ENCODE measurements at places on chromosomes 2 and 18.
A peak's percentile ranks its signal among the peaks of the same experiment; 100 is the strongest.

- H3K36me3 ChIP-seq, result no peaks in the 10 kb centered on the region
- H3K4me3 ChIP-seq, result no peak overlapping the region
- H3K4me1 ChIP-seq, result no peaks in the 10 kb centered on the region
- DNase-seq, result no peak
Observed at GRCh38 chr18:5376986-5377385, 81.5 kb upstream of the ZBTB14 start.

DNA sequence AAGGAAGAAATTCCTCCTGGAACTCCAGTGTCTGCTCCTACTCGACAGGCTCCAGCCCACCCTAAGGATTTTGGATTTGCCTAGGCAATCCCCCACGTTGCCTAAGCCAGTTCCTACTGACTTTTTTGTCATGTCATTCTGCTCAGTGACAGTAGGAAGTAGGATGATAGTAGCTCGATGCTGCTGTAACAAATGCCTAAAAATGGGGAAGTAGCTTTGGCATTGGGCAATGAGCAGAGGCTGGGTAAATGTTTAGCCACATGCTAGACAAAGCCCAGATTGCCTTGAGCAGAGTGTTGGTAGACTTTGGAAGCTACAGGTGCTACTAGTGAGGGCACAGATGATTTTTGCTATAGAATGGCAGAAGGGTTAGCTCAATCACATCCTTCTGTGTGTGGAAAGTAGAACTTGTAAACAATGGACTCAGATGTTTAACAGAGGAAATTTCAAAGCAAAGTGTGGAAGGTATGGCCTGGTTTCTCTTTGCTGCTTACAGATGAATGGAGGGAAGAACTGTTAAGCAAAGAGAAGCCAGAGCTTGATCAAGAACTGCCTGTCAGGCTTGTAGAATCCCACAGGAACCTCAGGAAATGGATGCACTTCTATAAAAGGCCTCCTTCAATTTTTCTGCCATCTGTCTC, 154.8 kb downstream of the RNF144A start:
- no peaks in the 10 kb centered on the region for H3K4me1 ChIP-seq
- H3K27me3 ChIP-seq, result no peaks in the 10 kb centered on the region

GRCh38 chr2:147679955-147680531, 164.8 kb upstream of the ACVR2A start:
- H3K27me3 ChIP-seq, result no peaks in the 10 kb centered on the region
- H3K4me3 ChIP-seq, result no peak overlapping the region
- no peak overlapping the region for H3K27ac ChIP-seq

DNA sequence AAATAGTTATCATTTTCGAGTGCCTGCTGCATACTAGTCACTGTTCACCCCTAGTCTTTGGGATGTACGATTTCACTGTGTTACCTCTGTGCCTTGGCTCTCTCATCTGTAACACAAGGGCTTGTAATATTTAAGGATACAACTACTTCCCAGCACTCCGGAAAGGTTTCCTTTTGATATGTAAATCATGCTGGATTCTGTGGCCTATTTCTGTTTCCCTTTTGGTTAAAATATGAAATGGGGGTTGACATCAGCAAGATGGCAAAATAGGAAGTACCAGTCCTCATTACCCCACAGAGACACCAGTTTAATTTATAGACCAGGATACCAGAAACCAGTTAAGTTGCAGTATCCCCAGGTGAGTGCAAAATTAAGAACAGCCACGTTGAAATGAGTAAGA, 23.5 kb downstream of the PSMG2 start:
- no peaks in the 10 kb centered on the region for H3K4me1 ChIP-seq
- H3K27ac ChIP-seq, result no peak overlapping the region
- H3K36me3 ChIP-seq, result 0 out of 2 replicates have a peak, but pooled peaks cover under 1% of the 10 kb centered on the region
- DNase-seq, result no peak

- peak overlapping the region; percentile 91 for H3K4me3 ChIP-seq
- no peaks in the 10 kb centered on the region for H3K36me3 ChIP-seq
- peak overlapping the region; percentile 94 for H3K27ac ChIP-seq
- H3K4me1 ChIP-seq, result peaks cover 5% of the 10 kb centered on the region
- no peaks in the 10 kb centered on the region for H3K27me3 ChIP-seq
Observed at GRCh38 chr2:26033270-26033817, 540 bp upstream of the RAB10 start.

GRCh38 chr2:1824202-1824905, 80.0 kb upstream of the PXDN start:
- no peak overlapping the region for H3K27ac ChIP-seq
- no peak overlapping the region for H3K4me3 ChIP-seq
- DNase-seq, result no peak
- no peaks in the 10 kb centered on the region for H3K27me3 ChIP-seq
- H3K4me1 ChIP-seq, result no peaks in the 10 kb centered on the region

DNA sequence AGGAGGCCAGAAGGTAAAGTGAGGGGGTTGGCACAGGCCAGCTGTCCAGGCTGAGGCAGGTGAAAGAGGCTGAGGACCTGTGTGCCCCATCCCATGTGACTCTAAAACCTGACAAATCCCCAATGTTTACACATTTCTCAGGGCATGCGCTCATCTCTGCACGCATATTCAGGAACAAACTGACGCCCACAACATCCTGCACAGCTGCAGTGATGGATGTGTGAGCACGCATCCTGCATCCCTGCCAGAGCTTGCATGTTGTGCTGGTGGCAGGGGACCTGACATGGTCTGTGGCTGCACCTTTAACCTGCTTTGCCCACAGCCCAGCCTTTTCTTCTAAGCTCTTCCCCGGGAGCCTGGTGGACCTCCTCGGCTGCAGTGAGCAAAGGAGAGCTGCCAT, 83.1 kb downstream of the FBXO15 start:
- no peak overlapping the region for H3K4me3 ChIP-seq
- DNase-seq, result no peak
- H3K4me1 ChIP-seq, result no peaks in the 10 kb centered on the region
- H3K27me3 ChIP-seq, result no peaks in the 10 kb centered on the region
- H3K36me3 ChIP-seq, result no peaks in the 10 kb centered on the region

DNA sequence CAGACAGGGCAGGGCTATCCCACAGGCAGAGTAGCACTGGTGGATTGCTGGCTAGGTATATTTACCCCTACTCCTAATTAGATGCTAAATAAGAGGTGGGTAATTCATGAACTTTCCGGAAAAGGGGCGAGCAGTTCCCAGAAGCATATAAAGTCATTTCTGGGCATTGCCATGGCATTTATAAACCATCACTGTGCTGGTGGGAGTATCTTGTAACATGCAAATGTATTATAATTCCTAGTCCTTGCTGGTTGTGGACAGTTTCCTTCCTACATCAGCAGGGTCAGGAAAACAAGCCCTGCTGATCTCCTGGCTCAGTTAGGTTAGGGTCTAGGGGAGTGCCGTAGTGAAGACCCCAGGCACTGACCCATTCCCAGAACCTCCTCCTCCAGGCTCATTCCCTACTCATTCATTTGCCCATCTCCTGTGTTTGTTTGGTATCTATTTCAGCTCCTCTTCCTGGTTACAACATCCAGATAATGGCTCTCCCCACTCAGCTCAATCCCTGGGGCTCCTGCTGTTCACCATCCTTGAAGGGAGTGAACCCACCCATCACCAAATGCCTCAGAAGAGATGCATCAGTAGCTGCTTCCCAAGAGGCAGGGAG, 282.7 kb downstream of the SRBD1 start:
- DNase-seq, result no peak
- H3K4me3 ChIP-seq, result no peak overlapping the region
- no peaks in the 10 kb centered on the region for H3K4me1 ChIP-seq

DNA sequence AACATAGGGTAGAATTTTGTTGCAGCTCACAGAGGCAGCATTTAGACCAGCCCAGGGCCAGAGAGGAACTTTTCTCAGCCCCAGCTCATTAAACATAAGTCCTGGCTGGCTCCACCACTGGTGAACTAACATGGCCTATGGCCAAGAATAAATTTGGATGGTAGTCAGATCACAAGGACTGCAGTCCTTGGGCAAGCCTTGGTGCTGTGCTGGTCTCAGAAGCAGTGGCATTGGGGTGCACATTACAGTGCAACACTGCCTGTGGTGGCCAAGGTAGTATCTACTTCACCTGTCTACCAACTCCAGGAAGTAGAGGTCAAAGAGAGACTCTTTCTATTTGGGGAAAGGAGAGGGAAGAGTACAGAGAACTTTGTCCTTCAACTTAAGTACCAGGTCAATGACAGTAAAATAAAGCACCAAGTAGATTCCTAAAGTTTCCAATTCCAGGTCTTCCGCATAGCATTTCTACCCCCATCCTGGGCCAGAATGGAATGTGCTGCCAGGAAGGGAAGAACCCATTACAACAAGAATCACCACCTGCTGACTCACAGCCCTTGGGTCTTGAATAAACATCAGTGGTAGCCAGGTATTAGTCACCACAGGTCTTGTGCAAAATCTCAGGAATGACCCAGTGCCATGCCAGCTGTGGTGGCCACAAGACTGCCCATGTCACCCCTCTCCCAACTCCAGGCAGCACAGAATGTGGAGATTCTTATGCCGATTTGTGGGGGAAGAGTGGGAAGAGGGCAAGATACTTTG, 155.4 kb upstream of the FSIP2 start:
- no peak overlapping the region for H3K27ac ChIP-seq
- H3K4me1 ChIP-seq, result no peaks in the 10 kb centered on the region
- no peak overlapping the region for H3K4me3 ChIP-seq
- no peak for DNase-seq
- H3K27me3 ChIP-seq, result no peaks in the 10 kb centered on the region

- no peak overlapping the region for H3K4me3 ChIP-seq
- no peaks in the 10 kb centered on the region for H3K36me3 ChIP-seq
- no peak overlapping the region for H3K27ac ChIP-seq
- DNase-seq, result peak; percentile 56
Observed at GRCh38 chr2:229715895-229716507, 1.6 kb upstream of the DNER start.

DNA sequence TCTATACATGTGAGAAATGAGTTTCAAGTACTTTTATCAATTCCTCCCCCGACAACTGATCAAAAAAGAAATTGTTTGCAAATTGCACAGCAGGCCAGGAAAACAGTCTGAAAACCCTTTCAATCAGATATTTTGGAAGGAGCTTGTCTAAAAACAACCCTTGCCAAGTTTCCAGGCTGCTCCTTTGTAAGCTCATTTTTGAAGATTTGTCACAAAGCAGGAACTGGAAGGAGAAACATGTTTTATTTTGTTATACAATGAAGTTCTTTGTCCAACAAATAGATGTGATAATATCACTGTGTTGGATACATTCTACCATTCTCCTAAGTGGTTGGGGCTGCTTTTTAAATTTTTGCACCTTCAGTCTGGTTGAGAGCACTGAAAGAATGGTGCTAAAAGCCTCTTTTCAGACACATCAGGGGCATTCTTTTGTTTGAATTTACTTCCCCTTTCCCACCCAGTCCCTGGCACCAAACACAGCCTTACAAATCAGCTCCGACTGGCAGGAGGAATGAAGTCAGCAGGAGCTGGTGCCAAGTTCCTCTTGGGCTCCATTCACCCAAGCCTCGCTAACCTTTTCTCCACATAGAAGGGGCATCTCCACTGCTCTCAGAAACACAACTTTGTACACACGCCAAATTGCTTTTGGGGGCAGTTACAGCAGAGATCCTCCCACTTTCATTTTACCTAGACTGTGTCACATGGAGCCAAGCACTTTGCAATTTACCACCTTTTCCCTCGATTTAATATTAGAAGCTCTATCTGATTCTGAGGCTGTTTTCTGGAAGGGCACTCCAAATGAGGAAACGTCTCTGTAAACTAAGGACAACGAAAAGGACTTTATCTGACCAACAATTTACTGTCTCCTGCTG, 88.0 kb downstream of the C1D start:
- H3K36me3 ChIP-seq, result no peaks in the 10 kb centered on the region
- no peak for DNase-seq
- H3K27ac ChIP-seq, result no peak overlapping the region
- no peak overlapping the region for H3K4me3 ChIP-seq
- no peaks in the 10 kb centered on the region for H3K27me3 ChIP-seq
- 0 out of 2 replicates have a peak, but pooled peaks cover 4% of the 10 kb centered on the region for H3K4me1 ChIP-seq

- no peak for DNase-seq
- H3K27me3 ChIP-seq, result no peaks in the 10 kb centered on the region
- H3K36me3 ChIP-seq, result no peaks in the 10 kb centered on the region
- H3K4me1 ChIP-seq, result no peaks in the 10 kb centered on the region
- H3K4me3 ChIP-seq, result no peak overlapping the region
- no peak overlapping the region for H3K27ac ChIP-seq
Observed at GRCh38 chr2:190766595-190766994, 114.0 kb upstream of the GLS start.

GRCh38 chr2:163246135-163246534, 407.6 kb upstream of the KCNH7 start:
- H3K27me3 ChIP-seq, result no peaks in the 10 kb centered on the region
- H3K36me3 ChIP-seq, result no peaks in the 10 kb centered on the region
- no peaks in the 10 kb centered on the region for H3K4me1 ChIP-seq

GRCh38 chr2:204051476-204051875, 114.9 kb downstream of the ICOS start:
- no peak overlapping the region for H3K4me3 ChIP-seq
- H3K27ac ChIP-seq, result no peak overlapping the region
- no peak for DNase-seq
- no peaks in the 10 kb centered on the region for H3K27me3 ChIP-seq
- peaks cover 29% of the 10 kb centered on the region for H3K4me1 ChIP-seq
- H3K36me3 ChIP-seq, result no peaks in the 10 kb centered on the region

- H3K4me1 ChIP-seq, result no peaks in the 10 kb centered on the region
- no peak overlapping the region for H3K4me3 ChIP-seq
- no peak overlapping the region for H3K27ac ChIP-seq
- DNase-seq, result no peak
- no peaks in the 10 kb centered on the region for H3K27me3 ChIP-seq
Observed at GRCh38 chr18:23690505-23691068, 1.3 kb downstream of the LAMA3 start.

DNA sequence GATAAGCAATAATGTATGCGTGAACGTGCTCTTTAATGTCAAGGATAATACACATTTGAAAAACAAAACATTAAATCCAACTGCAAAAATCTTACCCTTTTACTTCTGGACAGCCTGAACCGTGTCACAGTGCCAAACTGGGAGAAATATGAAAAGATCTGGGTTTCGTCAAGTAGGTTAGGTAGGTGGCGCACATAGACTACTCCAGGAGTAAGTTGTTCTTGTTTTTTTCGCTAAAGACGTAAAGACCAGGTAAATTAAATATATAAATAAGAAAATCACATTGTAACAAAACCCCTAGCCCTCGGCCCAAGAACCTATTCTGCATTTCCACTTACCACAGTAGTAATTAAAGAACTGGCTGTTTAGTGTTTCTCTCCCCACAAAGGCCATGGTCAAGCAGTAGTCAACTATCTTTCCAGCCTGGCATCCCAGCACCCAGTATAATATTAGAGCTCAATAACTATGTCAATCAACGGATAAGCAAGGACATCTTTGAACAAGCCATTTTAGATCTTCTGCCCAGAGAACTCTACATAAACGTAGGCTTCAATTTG, 1.1 kb downstream of the NIFK start:
- H3K27ac ChIP-seq, result peak overlapping the region; percentile 64
- peak overlapping the region; percentile 96 for H3K4me3 ChIP-seq

DNA sequence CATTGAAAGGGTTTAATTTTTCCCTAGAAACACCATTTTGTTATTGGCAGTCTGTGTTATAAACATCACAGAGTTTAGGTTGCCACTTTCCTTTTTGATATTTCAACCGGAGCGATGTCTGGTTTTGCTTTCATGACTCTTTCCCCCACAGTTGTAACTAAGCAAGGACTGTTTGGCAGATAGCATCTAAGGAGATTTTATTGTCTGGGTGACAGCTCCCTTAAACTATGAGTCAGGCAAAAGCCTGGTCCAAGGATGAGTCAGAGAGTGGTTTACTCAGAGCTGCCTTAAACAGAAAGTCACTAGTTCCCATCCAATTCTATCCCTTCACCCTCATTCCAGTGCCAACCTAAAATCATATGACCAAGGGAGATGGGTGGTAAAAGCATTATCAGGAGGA, 341.6 kb upstream of the VWC2L start:
- no peak overlapping the region for H3K4me3 ChIP-seq
- no peak overlapping the region for H3K27ac ChIP-seq
- no peaks in the 10 kb centered on the region for H3K4me1 ChIP-seq

GRCh38 chr2:231411237-231411636, 15.7 kb downstream of the B3GNT7 start:
- no peak overlapping the region for H3K27ac ChIP-seq
- H3K4me1 ChIP-seq, result peaks cover 5% of the 10 kb centered on the region
- H3K4me3 ChIP-seq, result no peak overlapping the region
- no peaks in the 10 kb centered on the region for H3K27me3 ChIP-seq
